ENCODE measurements at places on chromosomes 1 and 21.

GRCh38 chr1:31725777-31726535 is 22.1 kb upstream of the COL16A1 start:
- DNase-seq, result no peak

DNA sequence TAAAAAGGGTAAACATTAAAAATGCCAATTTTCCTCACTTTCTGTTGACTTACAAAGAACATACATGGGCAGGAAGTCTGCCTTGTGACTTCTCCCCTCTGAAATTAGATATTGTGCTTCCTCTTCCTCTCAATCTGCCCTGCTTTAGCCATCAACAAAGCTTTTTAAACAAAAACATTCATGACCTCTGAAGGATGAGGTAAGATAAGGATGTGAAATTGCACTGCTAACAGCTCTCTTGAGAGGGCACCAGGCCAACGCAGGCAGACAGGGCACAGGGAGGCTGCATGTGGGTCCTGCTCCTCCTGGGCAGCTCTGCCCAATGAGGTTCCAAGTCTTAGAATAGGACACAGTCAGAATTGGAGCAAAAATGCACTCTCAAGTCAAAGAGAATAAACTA is 62.1 kb downstream of the DEGS1 start:
- DNase-seq, result no peak

GRCh38 chr1:175737451-175737850 is 5.9 kb downstream of the TNR start:
- DNase-seq, result no peak

- DNase-seq, result no peak
Measured at GRCh38 chr1:237754627-237755026, 136.1 kb downstream of the ZP4 start.

DNA sequence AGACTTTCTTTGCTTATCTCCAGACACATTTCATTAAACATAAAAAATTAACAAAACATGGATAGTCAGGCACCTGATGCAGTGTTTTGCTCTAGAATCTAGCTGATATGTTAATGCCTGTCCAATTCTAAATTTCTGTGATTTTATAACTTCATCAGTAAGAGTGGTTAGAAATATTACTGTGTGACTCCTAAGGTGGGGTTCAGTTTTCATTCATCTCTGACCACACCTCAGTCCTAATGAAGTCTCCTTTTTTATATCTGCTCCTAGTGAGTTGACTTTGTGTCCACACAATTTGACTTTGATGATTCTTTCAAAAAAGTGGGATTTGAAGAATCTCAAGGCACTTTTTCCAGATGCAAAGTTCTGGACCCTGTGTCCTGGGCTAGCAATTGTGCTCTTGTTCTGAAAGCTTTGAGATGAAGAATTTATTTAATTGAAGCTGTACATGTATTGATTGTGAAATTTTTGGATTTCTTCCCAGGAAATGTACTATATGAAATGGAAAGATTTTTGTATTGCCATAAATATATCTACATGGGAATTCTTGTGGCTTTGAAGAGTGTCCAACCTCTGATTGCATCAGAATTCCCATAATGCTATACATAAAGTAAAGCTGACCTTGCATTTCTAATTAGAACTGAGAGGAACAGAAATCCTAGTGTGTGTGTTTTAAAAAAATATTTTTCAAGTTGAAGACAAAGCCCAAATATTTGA is 111.2 kb downstream of the GIPC2 start:
- no peak for DNase-seq

DNA sequence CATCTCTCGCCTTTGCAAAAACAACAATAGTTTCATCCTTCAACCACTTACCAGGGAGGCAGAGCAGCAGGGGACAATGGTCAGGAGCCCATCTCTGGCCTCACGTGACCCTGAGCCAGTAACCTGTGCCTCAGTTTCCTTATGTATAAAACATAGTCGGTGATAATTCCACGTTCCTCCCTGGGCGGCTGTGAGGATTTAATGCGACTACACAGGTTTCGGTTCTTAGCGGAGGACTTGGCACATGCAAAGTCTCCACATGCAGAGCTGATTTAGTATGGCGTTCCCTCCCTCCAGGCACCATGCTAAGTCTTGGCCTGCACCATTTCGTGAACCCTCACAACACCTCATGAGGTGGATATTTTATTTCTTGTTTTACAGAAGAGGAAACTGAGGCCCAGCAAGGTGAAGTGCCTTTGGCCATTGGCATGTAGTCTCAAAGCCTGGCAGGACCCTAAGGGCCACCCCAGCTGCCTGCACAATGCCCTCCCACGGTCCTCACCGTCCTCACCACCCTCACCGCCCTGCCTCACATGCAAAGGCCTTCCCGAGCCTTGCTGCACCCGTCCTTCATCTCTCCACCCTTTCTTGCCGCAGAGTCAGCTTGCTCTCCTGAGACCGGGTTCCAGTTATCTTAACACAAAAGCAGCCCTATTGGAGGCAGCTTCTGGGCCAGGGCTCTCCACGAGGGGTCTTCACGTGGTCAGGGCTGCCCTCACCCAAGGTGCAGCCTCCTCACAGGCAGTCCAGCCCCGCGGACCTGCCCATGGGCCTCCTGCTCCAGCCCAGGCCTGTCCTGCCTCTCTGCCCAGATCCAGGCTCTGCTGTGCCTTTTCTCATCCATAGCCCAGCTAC is 48.9 kb downstream of the SYF2 start:
- no peak for DNase-seq

DNA sequence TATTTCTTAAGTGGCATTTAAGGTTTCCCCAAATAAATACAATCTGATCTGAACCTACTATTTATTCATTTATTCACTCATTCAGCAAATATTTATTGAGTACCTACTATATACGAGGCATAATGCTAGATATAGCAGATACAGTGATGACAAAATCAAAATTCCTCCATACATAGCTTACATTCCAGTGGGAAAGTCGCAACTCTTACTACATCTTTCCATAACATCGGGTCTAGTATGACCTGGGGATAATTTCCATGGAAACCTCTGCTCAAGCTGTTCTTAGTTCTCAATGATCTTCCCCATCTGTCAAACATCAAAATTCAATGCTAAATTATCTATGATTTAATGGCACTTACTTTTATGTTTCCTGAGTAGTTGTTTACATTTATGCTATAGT is 70.8 kb upstream of the PRKACB start:
- no peak for DNase-seq

DNA sequence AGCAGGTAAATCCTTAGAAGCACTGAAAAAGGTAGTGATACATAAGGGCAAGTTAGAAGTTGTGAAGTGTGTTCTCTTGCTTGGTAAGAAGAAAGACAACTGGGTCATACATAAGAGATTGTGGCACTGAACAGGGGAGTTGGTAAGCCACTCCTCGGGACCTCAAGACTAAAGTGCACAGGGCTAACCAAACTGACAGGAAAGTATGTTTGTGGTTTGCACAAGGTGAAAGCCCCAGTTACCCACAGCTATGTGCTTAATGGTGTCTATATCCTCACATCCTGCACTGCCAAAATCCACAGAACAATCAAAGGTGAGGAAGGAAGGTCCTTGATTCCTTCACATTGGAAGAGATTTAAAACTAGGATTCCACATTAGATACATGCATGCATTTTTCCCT is 276.5 kb downstream of the DNM3 start:
- DNase-seq, result no peak

GRCh38 chr21:16583556-16583955 is 853.8 kb downstream of the USP25 start:
- no peak for DNase-seq

DNA sequence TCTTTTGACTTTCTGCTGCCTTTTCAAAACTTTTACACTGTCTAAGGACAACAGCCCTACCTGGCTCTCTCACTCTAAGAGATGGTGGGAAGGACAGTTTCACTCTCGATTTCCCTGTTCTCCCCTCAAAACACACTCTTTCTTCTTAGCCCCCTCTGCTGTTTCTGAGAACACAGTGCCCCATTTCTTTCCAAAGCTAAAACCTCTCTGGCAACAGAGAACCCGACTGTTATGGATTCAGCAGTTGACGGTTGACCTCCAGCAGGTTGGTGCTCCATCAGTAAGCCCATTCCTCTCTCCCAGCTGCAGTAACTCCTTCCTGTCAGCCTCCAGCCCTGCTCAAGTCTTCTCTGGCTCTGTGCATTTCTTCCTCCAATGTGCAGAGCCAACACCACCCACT is 88.2 kb upstream of the ABCD3 start:
- no peak for DNase-seq

GRCh38 chr1:200510228-200510623 is 100.4 kb upstream of the ZNF281 start:
- DNase-seq, result peak; percentile 23

GRCh38 chr1:81921851-81922462 is 121.2 kb downstream of the ADGRL2 start:
- no peak for DNase-seq

- DNase-seq, result no peak
Measured at GRCh38 chr1:225651872-225652728, 823 bp downstream of the ENAH start.

DNA sequence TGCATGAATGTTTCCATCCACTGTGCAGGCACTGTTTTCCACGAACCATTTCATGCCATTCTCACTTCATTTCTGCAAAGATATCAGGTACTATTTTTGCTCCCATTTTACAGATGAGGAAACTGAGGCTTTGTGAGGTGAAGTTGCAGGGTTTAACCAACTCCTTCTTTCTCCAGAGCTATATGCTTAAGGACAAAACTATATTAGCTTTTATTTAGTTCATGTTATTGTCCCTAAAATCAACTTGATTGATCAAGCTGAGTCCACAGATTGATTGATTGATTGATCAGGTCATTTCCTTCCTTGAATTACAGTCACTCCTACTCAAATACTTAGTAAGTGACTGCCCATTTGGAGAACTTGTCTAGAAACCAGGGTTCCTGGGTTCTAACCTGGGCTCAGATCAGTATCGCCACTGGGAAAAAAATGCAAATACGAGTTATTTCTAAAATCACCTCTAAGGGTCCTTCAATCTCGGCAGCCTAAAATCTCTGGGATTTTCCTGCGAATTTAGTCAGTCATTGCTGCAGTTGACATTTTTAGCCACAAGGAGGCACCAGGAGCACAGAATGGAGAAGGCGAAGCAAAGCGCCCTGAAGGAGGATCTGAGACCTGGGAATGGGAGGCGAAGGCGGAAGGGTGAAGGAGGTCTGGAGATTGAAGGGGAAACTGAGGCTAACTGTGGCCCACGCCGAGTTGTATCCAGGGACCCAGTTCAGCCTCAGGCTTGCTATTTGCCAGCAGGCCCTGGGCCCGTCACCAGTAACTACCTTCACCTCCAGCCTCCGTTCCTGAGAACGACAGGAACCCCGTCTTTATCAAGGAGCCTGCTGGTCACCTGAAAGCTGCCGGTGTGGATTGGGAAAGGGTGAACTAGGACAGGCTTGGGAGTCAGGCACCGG is 14.3 kb upstream of the MUL1 start:
- peak; percentile 35 for DNase-seq

- DNase-seq, result no peak
Measured at GRCh38 chr1:224541072-224541790, 74.9 kb upstream of the CNIH3 start.

- DNase-seq, result no peak
Measured at GRCh38 chr1:167501515-167502191, 16.7 kb downstream of the CD247 start.

DNA sequence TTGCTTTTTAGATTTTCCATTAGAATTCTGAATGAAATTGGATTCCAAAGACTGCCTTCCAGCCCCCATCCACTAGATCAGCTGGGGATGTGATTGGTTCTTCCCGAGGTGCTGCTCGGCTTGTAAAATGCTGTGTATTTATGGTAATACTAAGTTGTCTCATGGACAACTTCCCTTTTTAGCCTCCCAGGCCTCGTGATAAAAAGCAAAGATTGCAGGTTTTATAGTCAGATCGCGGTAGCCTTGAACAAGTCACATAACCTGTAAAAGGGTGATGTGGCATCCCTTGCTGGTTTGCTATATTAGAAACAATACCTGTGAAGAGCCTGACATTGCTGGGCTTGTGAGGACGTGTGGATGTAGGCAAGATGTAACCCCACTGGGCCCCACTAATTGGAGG is 10.4 kb downstream of the MUL1 start:
- no peak for DNase-seq

DNA sequence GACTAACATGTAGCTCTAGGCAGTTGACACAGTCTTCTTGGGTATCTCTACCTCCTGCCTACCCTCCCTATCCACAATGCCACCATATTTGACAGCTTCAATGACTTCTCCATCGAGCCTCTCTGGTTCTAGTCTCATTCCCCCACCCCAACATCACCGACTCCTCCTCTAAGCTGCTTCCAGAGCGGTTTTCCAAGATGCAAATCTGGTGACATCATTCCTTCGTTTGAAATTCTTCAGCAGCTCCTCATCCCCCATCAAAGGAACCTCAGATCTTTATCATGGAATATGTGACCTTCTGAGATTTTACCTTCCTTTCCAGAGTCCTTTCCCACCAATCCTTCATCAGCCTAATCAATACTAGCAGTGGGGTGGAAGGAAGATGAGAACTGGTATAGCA is 352.4 kb upstream of the RUNX1 start:
- DNase-seq, result no peak

- no peak for DNase-seq
Measured at GRCh38 chr1:32695098-32695904, 7.3 kb downstream of the SYNC start.

DNA sequence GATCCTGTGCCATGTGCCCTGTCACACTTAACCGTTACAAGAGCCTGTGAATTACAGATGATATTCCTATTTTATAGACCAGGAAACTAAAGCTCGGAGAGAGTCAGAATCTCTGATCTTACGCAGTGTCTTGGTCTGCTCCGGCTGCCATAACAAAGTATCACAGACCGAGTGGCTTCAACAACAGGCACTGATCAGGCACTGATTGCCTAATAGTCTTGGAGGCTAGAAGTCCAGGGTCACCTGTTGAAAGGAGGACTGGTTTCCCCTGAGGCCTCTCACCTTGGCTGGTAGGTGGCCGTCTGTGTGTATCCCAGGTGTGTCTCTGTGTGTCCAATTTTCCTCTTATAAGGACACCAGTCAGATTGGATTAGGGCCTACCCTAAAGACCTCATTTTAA is 31.5 kb upstream of the KCNE2 start:
- no peak for DNase-seq

GRCh38 chr1:242205622-242206489 is 207.0 kb upstream of the MAP1LC3C start:
- no peak for DNase-seq

- no peak for DNase-seq
Measured at GRCh38 chr1:33578557-33579448, 106.4 kb downstream of the ZSCAN20 start.

DNA sequence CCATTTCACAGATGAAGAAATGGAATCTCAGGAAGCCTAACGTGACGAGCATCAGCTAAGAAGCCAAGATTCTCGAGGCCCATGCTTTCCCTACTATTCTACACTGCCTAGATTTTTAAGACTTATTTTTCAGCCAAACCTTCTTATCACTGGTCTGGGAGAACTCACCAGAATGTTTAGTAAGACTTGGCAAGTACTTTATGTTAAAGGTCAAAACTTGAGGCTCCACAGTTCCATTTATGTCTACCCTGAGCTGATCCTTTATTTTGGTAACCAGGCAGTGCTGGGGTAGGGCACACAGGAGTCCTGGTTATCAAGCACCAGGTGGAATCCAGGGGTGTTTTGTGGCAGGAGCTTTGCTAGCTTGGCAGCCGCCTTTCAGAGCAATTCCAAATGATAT is 16.8 kb downstream of the PLXNA2 start:
- no peak for DNase-seq

GRCh38 chr1:66852870-66853269 is 51.8 kb upstream of the INSL5 start:
- DNase-seq, result no peak
